ENCODE measurements at places on chromosomes 13 and 19.
A peak's percentile ranks its signal among the peaks of the same experiment; 100 is the strongest.

GRCh38 chr19:13823901-13824300, 28.7 kb downstream of the ZSWIM4 start:
- DNase-seq: no peak

DNA sequence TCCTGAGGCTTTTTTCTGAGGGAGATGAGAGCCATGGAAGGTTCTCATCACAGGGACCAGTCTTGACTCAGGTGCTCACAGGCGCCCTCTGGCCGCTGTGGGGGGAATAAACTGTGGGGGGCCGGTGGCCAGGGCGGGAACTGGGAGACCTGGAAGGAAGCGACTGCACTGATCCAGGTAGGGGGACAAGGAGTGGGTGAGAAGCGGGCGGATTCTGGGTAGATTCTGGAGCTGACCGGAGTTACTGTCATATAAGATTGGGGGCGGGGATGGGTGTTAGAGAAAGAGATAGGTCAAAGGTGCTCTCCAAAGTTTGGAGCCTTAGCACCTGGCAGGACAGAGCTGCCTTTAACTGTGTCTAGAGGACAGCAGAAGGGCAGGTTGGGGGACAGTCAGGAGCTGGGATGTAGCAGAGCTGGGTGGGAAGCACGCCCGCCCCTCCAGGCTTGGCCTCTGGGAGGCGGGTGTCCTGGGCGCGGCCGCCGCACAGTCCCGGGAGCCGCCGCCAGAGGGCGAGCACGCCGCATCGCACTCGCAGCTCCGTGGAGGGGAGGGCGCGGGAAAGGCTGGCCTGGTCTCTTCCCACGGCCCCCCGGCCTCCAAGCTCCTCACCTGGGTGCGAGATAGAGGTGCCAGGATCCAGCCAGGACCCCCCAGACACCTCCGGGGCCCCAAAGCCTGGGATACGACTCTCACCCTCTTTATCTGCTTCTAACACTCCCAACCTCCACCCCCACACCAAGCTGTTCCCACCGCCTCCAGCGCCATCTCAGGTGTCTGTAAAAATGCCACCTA, 4.2 kb upstream of the DAND5 start:
- peak; percentile 73 for DNase-seq

- no peak for DNase-seq
Observed at GRCh38 chr13:23622985-23623384, 52.8 kb downstream of the TNFRSF19 start.

DNA sequence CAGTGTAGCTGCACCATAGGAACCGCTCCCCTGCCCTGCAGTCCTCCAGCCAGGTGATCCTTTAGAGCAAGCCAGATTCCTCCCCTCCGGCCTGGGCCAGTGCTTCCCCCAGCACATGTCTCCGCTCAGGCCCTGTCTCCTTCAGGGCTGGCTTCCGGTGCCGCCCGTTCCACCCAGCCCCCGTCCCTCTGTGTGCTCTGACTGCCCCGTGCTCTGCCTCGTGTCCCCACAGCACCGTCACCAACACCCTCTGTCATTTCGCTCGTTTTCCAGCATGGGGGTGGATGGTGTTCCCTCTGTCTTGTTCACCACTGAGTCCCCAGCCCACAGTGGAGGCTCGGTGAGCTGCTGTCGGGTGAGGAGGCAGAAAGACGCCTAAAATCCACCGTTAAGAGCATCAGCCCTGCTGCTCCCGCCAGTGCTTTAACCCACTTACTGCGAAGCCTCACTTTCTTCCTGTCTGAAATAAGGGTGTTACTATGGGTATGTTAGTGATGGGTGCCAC, 54.5 kb downstream of the TSSK6 start:
- DNase-seq: peak; percentile 52

GRCh38 chr19:53818756-53819155, 5.4 kb downstream of the NLRP12 start:
- peak; percentile 26 for DNase-seq

DNA sequence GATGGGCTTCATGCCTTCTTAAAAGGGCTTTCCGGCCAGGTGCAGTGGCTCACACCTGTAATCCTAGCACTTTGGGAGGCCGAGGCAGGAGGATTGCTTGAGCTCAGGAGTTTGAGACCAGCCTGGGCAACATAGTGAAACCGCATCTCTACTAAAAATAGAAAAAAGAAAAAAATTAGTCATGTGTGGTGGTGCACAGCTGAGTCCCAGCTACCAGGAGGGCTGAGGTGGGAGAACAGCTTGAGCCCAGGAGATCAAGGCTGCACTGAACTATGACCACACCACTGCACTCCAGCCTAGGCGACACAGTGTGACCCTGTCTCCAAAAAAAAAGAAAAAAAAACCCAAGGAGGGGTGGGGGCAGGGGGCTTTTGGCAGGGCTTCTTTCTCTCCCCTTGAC, 7.2 kb downstream of the CARS2 start:
- no peak for DNase-seq

Measured in Ammon's horn (tissue), 1 donor.